ENCODE measurements at places on chromosomes 4 and X.

DNA sequence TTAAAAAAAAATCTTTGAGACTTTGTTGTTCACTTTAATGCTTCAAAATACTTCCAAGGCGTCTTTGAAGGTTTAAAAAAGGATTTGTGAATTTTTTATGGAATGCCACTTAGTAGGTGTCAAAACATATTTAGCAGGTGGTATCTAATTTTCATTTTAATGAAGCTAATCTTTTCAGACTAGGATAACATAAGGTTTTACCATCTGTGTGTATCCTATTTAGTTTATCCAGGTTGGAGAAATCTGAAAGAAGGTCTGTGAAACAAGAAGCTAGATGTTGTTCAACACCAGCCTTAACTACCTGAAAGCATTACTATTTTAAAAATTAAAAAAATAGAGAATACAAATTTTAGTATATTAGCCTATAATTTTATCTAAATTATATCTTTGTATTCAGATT lies 193.4 kb downstream of the GRID2 start:
- DNase-seq = no peak

DNA sequence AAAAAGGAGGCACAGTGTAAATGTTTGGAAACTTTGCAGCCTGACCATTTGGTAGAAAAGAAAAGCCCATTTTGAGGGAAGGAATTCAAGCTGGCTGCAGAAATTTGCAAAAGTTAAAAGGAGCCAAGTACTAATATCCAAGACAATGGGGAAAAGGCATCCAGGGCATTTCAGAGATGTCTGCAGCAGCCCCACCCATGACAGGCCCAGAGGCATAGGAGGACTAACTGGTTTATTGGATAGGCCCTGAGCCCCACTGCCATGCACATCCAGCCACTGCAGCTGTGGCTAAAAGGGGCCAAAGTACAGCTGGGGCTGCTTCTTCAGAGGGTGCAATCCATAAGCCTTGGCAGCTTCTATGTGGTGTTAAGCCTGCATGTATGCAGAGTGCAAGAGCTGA lies 104.9 kb downstream of the HS3ST1 start:
- DNase-seq = no peak

- DNase-seq = no peak
Observed at GRCh38 chrX:154799556-154800348, 5.5 kb downstream of the MPP1 start.

GRCh38 chr4:184824776-184825084 lies 1.0 kb downstream of the ACSL1 start:
- no peak for DNase-seq

- DNase-seq = no peak
Observed at GRCh38 chr4:154456240-154456639, 35.4 kb downstream of the DCHS2 start.

All from AG09309 (cell line).